ENCODE measurements at places on chromosomes 1 and 21. TPM values are rescaled to one million over a fixed set of nuclear protein-coding genes. Genes with fewer than 3 reads are reported as not detected.

TMEM125 gene
- polyA plus RNA-seq: 0.50 TPM

- DNase-seq: peak; percentile 49
Measured at GRCh38 chr1:6962996-6963911, 178.0 kb downstream of the CAMTA1 start.

GRCh38 chr1:208291923-208292711, 47.9 kb upstream of the PLXNA2 start:
- no peak for DNase-seq

GRCh38 chr1:9690440-9691107, 39.0 kb downstream of the PIK3CD start:
- DNase-seq: no peak

GRCh38 chr1:50665413-50665812, 242.2 kb upstream of the DMRTA2 start:
- DNase-seq: no peak

DNA sequence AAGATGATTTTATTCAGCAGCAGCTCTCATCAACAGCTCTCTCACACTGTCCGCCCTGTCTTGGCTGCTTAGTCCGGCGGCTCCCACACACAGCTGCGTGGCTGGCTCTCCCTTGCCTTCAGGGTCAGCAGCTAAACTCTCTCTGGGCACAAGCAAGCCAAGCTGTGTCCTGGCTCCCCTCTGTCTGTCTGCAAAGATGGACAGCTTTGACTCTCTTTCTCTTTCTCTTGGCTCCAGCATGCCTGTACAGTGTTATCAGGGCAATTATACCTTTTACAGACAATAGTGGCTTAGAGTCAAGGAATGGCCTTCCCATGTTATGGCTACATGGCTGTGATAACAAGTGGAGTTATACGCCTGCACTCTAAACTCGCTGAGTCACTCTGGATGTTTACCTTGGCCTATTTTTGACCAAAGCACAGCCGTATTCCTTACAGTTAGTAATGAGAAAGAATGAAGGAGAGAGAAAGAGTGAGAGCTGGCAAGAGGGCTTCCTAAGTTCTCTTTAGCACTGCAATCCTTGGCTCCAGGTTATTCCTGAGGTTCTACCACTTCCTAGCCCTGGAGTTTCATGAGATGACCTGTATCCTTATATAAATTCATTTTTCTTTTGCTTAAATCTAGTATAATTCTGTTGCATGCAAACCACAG, 59.9 kb upstream of the ZSWIM5 start:
- DNase-seq: no peak

- no peak for DNase-seq
Measured at GRCh38 chr1:59698386-59698785, 116.4 kb upstream of the HOOK1 start.

All from naive thymus-derived CD4-positive, alpha-beta T cell (primary cell).